Stimulated activated CD8-positive, alpha-beta memory T cell treated with anti-CD3 and anti-CD28 coated beads, Interleukin-4, amount 100 ng/mL, for 1 hour (primary cell): ENCODE measurements at places on chromosomes 1 and 21.

DNA sequence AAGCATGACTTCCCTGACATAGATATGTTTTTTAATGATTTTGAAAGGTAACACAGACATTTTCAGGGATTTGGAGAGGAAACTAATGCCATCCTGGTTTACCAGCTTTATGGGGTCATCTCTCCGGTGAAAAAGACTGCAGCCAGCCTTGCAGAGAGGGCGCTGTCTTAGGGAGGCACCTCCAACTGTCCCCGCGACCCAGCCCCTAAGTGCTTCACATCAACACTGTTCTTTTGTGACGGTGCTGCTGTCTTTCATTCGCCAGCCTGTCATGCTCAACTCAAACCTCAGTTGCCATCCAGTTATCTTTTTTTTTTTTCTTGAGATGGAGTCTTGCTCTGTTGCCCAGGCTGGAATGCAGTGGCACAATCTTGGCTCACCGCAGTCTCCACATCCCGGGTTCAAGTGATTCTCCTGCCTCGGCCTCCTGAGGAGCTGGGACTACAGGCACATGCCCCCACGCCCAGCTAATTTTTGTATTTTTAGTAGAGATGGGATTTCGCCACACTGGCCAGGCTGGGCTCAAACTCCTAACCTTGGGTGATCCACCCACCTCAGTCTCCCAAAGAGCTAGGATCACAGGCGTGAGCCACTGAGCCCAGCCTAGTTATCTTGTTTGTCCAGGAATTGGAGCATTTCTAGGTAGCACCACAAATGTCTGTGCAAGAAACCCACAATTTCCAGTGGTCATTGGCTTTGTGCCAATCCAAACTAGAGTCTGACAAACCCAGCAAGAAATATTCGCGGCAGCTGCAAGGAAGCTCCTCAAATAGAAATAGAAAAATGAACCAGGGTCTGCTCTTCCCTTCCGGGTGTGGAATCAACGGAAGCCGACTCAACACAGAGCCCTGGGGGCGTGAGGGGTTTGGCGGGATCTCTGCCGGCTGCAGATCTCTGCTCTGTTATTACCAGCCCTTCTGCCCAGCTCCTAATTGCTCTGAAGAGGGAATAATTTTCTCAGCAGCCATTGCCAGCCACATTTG is 24.2 kb downstream of the PDE9A start:
- DNase-seq: no peak

GRCh38 chr21:46125846-46126301 is 28.0 kb downstream of the COL6A2 start:
- no peak for DNase-seq

DNA sequence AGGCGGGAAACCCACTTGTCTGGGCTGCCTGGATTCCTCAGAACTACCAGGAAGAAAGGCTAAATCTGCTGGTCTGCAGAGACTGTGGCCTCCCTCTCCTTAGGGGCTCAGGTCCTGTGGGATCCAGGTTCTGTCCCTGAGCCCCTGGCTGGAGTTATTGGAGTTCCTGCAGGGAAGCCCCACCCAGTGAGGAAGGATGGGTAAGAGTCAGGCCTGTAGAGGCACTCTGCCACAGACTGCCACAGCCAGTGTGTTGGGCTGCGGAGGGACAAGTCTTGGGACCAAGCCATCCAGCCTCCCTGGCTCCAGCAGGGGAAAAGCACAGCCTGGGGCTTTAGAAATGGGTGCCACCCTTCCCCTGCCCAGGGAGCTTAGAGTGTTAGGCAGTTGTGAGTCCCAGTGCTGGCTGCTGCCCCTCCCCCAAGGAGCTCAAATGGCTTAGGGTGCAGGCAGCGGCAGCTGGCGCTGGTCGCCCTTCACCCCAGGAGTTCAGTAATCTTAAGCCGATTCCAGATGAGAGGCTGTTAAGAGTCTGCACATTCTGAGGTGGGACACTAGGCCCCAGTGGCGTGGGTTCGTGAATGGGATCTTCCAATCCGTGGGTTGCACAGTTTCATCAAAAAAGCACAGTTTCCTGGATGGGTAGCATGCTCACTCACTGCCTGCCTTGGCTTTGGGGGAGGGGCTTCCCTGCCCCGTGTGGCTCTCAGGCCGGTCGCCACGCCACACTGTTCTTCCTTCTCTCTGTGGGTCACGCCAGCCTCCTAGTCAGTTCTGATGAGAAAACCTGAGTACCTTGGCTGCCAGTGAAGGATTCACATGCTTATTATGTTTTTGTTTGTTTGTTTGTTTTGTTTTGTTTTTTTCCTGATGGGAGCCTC is 57.6 kb upstream of the FMO3 start:
- DNase-seq: no peak

- no peak for DNase-seq
These were observed 30.7 kb upstream of the IFNAR2 start for GRCh38 chr21:33199100-33199464.

- DNase-seq: no peak
These were observed 60.0 kb upstream of the EPS8L3 start for GRCh38 chr1:109823543-109824348.

GRCh38 chr1:5907386-5907785 is 84.8 kb downstream of the NPHP4 start:
- DNase-seq: no peak

- no peak for DNase-seq
These were observed 106.9 kb upstream of the NR5A2 start for GRCh38 chr1:199920635-199921034.

DNA sequence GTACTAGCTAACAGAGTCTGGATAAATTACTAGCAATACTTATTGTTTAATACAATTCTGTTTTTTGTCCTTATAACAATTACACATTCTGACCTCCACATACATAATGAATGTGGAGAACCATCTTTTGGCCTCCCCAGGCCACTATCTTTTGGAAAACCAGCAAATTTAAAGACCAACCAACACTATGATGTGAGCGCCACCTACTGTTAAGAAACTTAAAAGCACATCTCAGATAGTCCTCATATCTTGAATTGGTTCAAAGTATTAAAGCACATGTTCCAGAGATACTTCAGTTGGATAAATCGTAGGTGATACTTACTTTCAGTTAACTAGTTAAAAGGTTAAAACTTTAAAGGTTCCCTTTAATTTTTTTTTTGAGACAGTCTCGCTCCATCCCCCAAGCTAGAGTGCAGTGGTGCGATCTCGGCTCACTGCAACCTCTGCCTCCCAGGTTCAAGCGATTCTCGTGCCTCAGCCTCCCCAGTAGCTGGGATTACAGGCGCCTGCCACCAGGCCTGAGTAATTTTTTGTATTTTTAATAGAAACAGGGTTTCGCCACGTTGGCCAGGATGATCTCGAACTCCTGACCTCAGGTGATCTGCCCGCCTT is 29.3 kb upstream of the USP1 start:
- DNase-seq: no peak

GRCh38 chr21:40421121-40421520 is 425.8 kb downstream of the DSCAM start:
- no peak for DNase-seq

DNA sequence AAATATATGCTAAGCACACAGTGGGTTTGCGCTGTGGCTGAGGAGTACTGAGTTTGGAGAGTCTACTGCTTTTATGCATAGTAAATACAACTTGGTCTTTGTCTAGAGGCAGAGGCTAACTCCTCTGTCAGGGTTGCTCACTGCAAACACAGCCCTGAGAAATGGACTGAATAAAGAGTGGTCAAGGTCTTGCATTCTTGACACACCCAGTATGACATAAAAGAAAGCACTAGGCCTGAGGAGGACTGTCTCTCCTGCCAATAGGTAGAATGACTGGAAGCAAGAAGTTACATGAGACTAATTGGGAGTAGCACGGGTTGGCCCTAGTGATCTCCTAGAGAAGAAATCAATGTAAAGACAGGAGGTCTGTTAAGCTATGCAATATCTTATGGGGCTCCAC is 367.2 kb upstream of the B3GALT2 start:
- DNase-seq: no peak

DNA sequence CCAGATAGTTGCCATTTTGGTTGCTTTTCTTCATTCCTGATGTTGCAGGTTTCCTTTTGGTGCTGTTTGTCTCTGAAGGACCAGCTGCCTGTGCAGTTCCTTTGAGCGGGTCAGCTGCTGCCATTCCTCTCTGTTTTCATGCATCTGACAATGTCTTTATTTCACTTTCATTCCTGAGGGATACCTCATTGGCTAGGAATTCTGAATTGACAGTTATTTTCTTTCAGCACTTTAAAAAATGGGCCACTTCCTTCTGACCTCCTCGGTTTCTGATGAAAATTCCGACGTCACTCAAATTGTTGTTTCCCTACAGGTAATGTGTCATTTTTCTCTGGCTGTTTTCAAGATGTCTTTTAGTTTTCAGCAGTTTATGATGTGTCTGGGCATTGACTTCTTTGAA is 24.8 kb downstream of the CCSAP start:
- DNase-seq: no peak

DNA sequence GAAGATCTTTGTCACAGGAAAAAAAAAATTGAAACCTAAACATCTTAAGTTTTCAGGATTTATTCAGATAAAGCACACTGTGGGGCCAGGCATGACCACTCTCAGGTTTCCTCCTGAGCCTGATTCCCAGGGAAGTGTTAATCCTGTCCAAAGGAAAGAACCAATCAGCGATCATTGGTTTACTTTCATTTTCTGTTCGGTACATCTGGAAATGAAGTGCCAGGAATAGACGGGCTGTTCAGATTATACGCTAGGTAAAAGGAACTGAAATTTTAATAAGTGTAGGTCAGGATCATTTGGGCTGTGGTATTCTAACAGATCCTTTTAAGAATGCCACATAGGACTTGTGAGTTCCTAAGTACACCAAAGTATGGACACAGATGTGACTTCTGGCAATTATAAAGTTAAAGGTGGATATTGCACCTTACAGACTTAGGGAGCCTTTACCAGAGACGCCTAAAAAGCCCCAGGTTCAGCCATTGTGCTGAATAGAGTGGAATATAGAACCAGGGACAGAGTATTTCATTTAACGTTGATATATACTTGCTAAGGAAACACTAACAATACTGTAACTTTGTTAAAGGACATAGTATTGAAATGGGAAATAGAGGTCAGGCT is 9.3 kb upstream of the CACYBP start:
- DNase-seq: no peak

- DNase-seq: no peak
These were observed 8.2 kb downstream of the PLA2G5 start for GRCh38 chr1:20078171-20078651.
